Endothelial cell (in vitro differentiated cells): ENCODE measurements at places on chromosomes 2 and 18. TPM values are rescaled to one million over a fixed set of nuclear protein-coding genes. Genes with fewer than 3 reads are reported as not detected.

GRCh38 chr2:113137827-113138226, 10.4 kb downstream of the IL1RN start:
- DNase-seq, result no peak
- H3K36me3 ChIP-seq, result no peaks in the 10 kb centered on the region
- H3K27ac ChIP-seq, result no peak overlapping the region

DNA sequence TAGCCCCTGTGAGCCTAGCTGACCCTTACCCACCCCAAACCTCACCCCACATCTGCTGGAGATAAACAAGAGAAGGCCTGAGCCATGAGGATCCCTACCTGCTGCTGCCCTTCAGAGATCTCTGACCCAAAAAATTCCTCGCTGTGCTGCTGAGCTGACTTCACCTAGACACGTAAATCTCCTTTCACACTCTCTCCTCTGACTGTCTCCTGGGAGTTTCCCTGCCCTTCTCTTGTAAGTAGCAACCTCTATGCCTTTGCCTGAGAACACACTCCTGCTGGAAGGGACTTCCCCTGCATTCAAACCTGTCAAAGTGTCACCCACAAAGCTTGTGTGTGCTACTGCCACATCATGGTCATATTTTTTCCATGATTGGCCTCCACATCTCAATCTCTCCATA, 134.2 kb upstream of the NOL4 start:
- no peak overlapping the region for H3K4me3 ChIP-seq
- DNase-seq, result no peak
- H3K36me3 ChIP-seq, result no peaks in the 10 kb centered on the region

- H3K27ac ChIP-seq, result no peak overlapping the region
- H3K27me3 ChIP-seq, result peaks cover 1% of the 10 kb centered on the region
- no peak for DNase-seq
Observed at GRCh38 chr2:69721022-69721421, 20.9 kb upstream of the ANXA4 start.

DNA sequence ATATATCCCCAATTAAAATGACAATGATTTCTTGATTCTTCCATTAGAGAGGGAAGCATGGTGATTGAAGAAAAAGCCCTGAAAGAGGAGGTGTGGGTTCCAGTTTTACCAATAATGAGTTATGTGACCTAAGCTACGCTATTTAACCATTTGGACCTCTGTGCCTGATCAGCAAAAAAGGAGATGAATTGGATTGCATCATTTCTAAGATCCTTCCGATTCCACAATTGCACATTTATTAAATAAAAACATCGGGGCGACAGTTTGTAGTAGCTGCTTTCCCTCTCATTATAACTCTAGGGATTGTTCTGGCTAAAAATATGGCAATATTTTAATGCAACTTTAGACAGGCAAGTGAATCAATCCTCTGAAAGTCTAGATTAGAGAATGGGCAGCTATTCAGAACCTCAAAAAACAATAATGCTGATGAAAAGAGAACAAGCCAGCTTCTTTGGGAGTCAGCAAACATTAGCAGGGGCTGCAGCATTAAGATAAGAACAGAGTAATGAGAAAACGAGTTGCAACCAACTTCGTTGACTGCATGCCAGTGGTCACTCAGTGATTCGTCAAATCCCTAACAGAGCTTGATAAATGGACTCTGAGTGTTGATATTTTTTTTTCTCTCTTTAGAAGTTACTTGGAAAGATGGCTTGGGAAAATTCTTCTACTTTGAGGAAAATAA, 301.2 kb downstream of the AGPS start:
- no peak for DNase-seq
- H3K36me3 ChIP-seq, result no peaks in the 10 kb centered on the region
- peaks cover 19% of the 10 kb centered on the region for H3K4me1 ChIP-seq
- no peak overlapping the region for H3K4me3 ChIP-seq
- H3K27ac ChIP-seq, result no peak overlapping the region

GRCh38 chr2:73035899-73036711, 35.4 kb downstream of the SFXN5 start:
- H3K27ac ChIP-seq, result no peak overlapping the region
- H3K4me1 ChIP-seq, result peaks cover 5% of the 10 kb centered on the region
- H3K36me3 ChIP-seq, result peaks cover 3% of the 10 kb centered on the region
- H3K27me3 ChIP-seq, result peaks cover 6% of the 10 kb centered on the region
- peak overlapping the region; percentile 12 for H3K4me3 ChIP-seq

DNA sequence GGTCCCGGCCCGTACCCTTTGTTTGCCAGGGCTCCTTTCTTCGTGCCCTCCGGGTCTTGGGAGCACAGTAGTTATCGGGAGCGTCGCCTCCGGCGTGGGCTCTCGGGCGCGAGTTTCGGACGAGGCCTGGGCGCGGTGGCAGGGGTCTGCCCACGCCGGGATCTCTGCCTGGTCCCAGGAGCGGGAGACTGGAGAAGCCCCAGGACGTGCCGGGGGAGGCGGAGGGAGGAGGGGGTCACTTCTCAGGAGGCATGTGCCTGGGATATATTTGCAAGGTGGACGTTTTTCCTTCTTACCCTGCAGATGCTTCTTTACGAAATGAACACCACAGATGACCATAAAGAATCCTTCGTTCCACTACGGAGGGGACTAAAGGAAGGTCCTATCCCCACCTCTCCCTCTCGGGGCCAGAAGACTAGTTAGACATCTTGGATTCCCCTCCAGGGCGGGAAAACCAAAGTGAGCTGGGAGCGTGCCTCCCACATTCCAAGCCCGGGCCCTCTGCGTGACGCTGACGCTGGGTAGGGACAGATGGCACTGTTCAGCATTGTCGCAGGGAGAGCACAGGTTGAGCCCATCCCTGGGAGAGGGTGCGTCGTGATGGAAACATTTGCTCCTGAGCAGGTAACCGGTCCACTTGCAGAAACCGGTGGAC, 483 bp upstream of the FHL2 start:
- H3K4me1 ChIP-seq, result peaks cover 38% of the 10 kb centered on the region
- no peak for DNase-seq
- H3K4me3 ChIP-seq, result peak overlapping the region; percentile 45
- no peaks in the 10 kb centered on the region for H3K36me3 ChIP-seq

- H3K27ac ChIP-seq, result no peak overlapping the region
- DNase-seq, result no peak
- no peaks in the 10 kb centered on the region for H3K36me3 ChIP-seq
- H3K4me1 ChIP-seq, result peaks cover 19% of the 10 kb centered on the region
- no peak overlapping the region for H3K4me3 ChIP-seq
Observed at GRCh38 chr2:47193607-47194006, 38.5 kb upstream of the STPG4 start.

GRCh38 chr18:37270038-37270665, 295.4 kb downstream of the CELF4 start:
- no peaks in the 10 kb centered on the region for H3K4me1 ChIP-seq
- no peaks in the 10 kb centered on the region for H3K36me3 ChIP-seq
- DNase-seq, result peak; percentile 73
- no peak overlapping the region for H3K4me3 ChIP-seq

GRCh38 chr2:216857131-216857550, 2.7 kb downstream of the TNP1 start:
- H3K27me3 ChIP-seq, result no peaks in the 10 kb centered on the region
- H3K27ac ChIP-seq, result no peak overlapping the region
- no peaks in the 10 kb centered on the region for H3K4me1 ChIP-seq
- H3K36me3 ChIP-seq, result no peaks in the 10 kb centered on the region

DNA sequence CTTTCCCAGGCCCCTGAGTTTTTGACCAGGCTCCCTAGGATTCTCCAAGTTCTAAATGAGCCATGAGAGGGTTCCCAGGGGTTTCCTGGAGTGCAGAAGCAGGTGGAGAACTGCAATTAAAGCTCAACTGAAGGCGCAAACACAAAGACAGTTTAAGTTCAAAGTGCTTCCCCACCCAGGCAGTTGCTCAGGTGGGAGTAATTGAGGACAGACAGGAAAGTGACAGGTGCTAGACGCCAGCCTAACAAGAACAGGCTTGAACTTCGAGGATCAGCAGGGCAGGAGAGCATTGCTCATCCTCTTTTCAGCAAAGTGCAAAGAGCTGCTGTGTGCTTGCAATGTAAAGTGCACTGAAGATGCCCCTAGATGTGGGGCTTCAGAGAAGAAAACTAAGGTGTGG, 77.2 kb upstream of the ST8SIA3 start:
- H3K36me3 ChIP-seq, result no peaks in the 10 kb centered on the region
- no peak overlapping the region for H3K4me3 ChIP-seq
- H3K27ac ChIP-seq, result no peak overlapping the region
- H3K27me3 ChIP-seq, result peaks cover 2% of the 10 kb centered on the region
- H3K4me1 ChIP-seq, result no peaks in the 10 kb centered on the region
- no peak for DNase-seq

DNA sequence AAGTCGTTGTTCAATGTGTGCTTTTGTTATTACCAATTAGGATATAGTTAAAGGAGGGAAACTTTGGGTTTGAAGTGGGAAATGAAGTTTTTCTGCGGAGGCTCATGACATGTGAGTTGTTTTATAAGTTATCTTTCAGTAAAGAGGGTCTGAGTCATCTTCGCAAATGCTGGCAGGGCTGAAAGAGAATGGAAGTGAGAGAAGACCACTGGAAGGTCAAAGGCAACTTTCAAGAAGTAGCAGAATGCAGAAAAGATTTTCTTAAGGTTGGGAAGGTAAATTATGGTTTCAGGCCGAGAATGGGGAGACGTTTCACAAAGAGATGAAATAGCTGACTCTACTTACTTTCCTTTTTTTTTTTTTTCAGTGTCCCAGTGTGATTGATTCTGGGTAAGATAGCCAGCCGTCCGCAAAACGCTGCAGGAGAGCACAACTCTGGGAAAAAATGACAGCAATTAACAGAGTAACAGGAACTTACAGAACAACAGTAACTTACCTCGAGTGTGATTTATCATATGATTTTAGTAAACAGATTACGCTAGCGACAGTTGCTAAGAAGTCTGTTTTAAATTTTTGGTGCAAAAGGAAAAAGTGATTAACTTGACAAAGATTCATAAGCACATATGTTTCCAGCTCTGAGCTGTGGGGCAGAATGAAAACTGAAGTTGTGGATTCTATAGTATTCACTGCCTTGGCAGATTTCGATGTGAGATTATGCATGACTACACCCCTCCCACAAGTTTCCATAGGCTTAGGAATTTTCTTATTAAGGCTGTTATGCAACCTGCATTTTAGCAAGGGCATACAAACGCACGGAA, 46.8 kb upstream of the ACTR3 start:
- H3K4me1 ChIP-seq, result no peaks in the 10 kb centered on the region
- H3K36me3 ChIP-seq, result no peaks in the 10 kb centered on the region
- H3K27ac ChIP-seq, result no peak overlapping the region
- DNase-seq, result no peak
- no peak overlapping the region for H3K4me3 ChIP-seq

DNA sequence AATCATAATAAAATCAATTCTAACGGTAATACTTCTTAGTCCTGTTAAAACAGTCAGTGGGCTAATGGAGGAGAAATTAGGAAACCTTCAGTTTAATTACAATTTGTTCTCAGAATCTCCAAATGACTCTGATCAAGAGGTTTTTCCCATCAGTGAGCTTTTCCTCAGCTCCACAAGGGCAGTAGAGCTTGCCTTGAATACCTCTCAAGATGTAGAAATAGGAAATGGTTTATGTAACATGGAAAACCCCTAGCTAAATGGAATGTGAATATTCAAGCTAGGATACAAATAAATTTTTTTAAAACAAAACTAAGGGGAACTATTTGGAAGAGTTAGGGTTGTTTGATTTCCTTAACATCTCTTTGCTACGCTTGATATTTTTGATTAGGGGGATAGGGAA, 87.5 kb downstream of the PLEKHM3 start:
- no peak for DNase-seq
- H3K27ac ChIP-seq, result no peak overlapping the region
- no peaks in the 10 kb centered on the region for H3K27me3 ChIP-seq
- H3K4me3 ChIP-seq, result no peak overlapping the region
- H3K4me1 ChIP-seq, result peaks cover 3% of the 10 kb centered on the region

DNA sequence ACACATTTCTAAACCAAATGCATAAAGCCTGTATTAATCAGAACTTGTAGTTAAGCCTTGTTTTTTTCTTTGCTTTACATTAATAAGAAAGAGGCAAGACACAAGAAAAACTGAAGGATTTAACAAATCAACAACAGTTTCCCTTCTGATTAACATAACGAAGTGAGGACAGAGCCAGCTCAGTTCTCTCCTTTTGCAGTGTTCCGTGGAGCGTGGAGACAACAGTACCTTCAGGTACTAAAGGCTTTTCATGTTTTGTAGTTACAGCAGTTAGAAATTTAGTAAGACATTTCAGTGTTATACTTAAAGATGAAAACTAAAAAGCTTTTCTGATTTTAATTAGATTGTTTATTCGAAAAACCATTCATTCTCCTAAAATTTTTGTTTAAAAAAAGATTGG, 115.2 kb downstream of the FMNL2 start:
- no peak overlapping the region for H3K27ac ChIP-seq
- H3K27me3 ChIP-seq, result peaks cover 2% of the 10 kb centered on the region
- H3K4me3 ChIP-seq, result no peak overlapping the region
- no peak for DNase-seq
- H3K36me3 ChIP-seq, result peaks cover 4% of the 10 kb centered on the region

DNA sequence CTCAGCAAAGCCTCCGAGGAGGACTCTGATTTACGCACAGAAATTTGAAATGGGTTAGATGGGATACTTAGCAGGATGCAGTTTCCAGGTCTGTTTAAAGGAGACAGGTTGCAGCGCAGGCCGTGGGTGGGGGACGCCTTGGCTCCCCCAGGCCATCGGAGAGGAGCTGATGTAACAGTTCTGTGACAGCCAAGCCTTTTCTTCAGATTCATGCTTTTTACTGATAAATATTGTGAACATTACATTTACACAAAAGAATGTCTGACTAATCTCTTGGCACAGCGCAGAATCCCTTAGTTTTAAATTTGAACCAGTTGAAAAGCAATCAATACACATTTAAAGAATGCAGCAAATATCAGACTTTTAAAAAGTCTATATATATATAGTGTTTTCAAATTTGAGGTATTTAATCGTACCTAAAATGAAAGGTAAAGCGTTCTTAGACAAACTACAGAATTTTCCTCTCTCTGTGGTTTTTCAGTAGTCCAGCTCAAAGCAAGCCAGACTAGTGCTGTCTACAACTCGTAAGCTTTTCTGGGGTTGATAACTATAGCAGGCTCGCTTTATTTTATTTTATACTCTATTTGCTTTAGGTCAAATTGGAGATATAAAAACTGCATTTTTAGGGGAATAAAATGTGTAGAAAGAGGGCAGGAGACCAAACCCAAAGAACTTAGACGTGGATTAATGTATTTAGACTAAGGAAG, 221.9 kb downstream of the PIEZO2 start:
- H3K27ac ChIP-seq, result no peak overlapping the region
- H3K27me3 ChIP-seq, result no peaks in the 10 kb centered on the region
- H3K4me3 ChIP-seq, result no peak overlapping the region
- H3K36me3 ChIP-seq, result no peaks in the 10 kb centered on the region

- no peak for DNase-seq
- no peak overlapping the region for H3K27ac ChIP-seq
- H3K27me3 ChIP-seq, result no peaks in the 10 kb centered on the region
- no peak overlapping the region for H3K4me3 ChIP-seq
- H3K36me3 ChIP-seq, result no peaks in the 10 kb centered on the region
- no peaks in the 10 kb centered on the region for H3K4me1 ChIP-seq
Observed at GRCh38 chr2:219739866-219740440, 112.5 kb downstream of the SLC4A3 start.

GRCh38 chr2:68934021-68934420, 18.7 kb downstream of the GKN2 start:
- no peaks in the 10 kb centered on the region for H3K27me3 ChIP-seq
- no peak overlapping the region for H3K27ac ChIP-seq
- no peak for DNase-seq
- H3K36me3 ChIP-seq, result no peaks in the 10 kb centered on the region
- no peaks in the 10 kb centered on the region for H3K4me1 ChIP-seq
- no peak overlapping the region for H3K4me3 ChIP-seq

The GPR45 gene
- total RNA-seq, result 0.21 TPM

The CTIF gene
- 51.5 TPM for total RNA-seq

The MAT2A gene
- total RNA-seq, result 151 TPM

The PRKAG3 gene
- total RNA-seq, result not detected

The KIF3C gene
- 78.1 TPM for total RNA-seq

The CNRIP1 gene
- 21.8 TPM for total RNA-seq

The CAPN10 gene
- 47.8 TPM for total RNA-seq

The EVA1A gene
- total RNA-seq, result 19.9 TPM

The BCL11A gene
- 9.6 TPM for total RNA-seq

The SGPP2 gene
- not detected for total RNA-seq

The CAPN14 gene
- 0.13 TPM for total RNA-seq
